CD8-positive, alpha-beta memory T cell (primary cell): ENCODE measurements at places on chromosomes 3 and 15. TPM values are rescaled to one million over a fixed set of nuclear protein-coding genes. Genes with fewer than 3 reads are reported as not detected.

The TM4SF18 gene
- not detected for total RNA-seq

The ROBO2 gene
- total RNA-seq, result not detected

The GATM gene
- total RNA-seq, result 2.4 TPM

The LRRC2 gene
- total RNA-seq, result 0.04 TPM

The CPB1 gene
- not detected for total RNA-seq

The PLA2G4D gene
- total RNA-seq, result not detected

The GPR27 gene
- total RNA-seq, result 2.3 TPM

The SLC24A5 gene
- not detected for total RNA-seq

The GRIP2 gene
- total RNA-seq, result not detected

The MRPL3 gene
- total RNA-seq, result 215 TPM

The HTD2 gene
- total RNA-seq, result 14.6 TPM

The GHRL gene
- total RNA-seq, result 0.69 TPM

The TMEM212 gene
- total RNA-seq, result not detected

The GRAMD2A gene
- total RNA-seq, result not detected

The CA12 gene
- total RNA-seq, result not detected

The CCR1 gene
- total RNA-seq, result 1.8 TPM

The GABRR3 gene
- not detected for total RNA-seq

The SCG3 gene
- total RNA-seq, result not detected

The EAF1 gene
- total RNA-seq, result 26.8 TPM

The RARB gene
- not detected for total RNA-seq

The UQCC5 gene
- total RNA-seq, result 18.2 TPM

The CSPG4 gene
- total RNA-seq, result not detected

The A4GNT gene
- not detected for total RNA-seq

The ECE2 gene
- not detected for total RNA-seq

The LRRC57 gene
- total RNA-seq, result 23.7 TPM

The DUOX1 gene
- not detected for total RNA-seq

The CBLB gene
- total RNA-seq, result 113 TPM

The ITIH4 gene
- 10.9 TPM for total RNA-seq

The ARL8B gene
- total RNA-seq, result 64.5 TPM

The CX3CR1 gene
- 1.1 TPM for total RNA-seq

The BHLHE40 gene
- total RNA-seq, result 180 TPM

The PLA2G4E gene
- not detected for total RNA-seq

The CMC1 gene
- total RNA-seq, result 50.1 TPM

The GOLGA8M gene
- 0.53 TPM for total RNA-seq

The RTP4 gene
- total RNA-seq, result 3.1 TPM

The EXD1 gene
- not detected for total RNA-seq

The HYKK gene
- total RNA-seq, result 0.82 TPM

The FETUB gene
- not detected for total RNA-seq

The GOLGA8T gene
- total RNA-seq, result not detected

The RHCG gene
- total RNA-seq, result not detected

The DNASE1L3 gene
- total RNA-seq, result not detected

The HGD gene
- total RNA-seq, result 0.98 TPM

The APOD gene
- 0.20 TPM for total RNA-seq

The ABI3BP gene
- not detected for total RNA-seq

The EFCC1 gene
- 0.11 TPM for total RNA-seq

The GPR171 gene
- 188 TPM for total RNA-seq

The WDR93 gene
- total RNA-seq, result not detected
